ENCODE measurements at places on chromosomes 7 and 10.

- no peak for DNase-seq
Measured at GRCh38 chr10:71126432-71126831, 85.9 kb upstream of the UNC5B start.

DNA sequence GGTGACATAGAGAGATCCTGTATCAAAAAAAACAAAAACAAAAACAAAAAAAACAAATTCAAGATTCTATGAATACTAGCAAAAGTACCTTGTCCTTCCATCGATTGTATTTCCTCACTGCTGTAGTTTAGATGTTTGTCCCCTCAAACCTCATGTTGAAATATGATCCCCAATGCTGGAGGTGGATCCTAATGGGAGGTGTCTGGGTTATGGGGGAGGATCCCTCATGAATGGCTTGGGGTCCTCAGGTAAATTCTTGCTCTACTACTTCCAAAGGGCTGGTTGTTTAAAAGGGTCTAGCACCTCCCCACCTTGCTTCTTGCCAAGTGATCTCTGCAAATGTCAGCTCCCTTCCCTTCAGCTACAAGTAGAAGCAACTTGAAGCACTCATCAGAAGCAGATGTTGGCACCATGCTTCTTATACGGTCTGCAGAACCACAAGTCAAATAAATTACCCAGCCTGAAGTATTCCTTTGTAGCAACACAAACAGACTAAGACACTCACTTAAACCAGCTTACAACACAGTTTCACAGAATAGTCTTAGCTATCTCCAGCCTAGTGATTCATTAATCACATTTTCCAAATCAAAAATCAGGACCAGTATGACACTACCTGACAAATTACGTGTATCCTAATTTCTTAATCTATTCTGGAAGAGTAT is 20.7 kb downstream of the ABI1 start:
- DNase-seq: no peak

- no peak for DNase-seq
Measured at GRCh38 chr7:132498319-132498718, 78.0 kb downstream of the PLXNA4 start.

- DNase-seq: no peak
Measured at GRCh38 chr10:17785276-17785930, 23.7 kb upstream of the MRC1 start.

DNA sequence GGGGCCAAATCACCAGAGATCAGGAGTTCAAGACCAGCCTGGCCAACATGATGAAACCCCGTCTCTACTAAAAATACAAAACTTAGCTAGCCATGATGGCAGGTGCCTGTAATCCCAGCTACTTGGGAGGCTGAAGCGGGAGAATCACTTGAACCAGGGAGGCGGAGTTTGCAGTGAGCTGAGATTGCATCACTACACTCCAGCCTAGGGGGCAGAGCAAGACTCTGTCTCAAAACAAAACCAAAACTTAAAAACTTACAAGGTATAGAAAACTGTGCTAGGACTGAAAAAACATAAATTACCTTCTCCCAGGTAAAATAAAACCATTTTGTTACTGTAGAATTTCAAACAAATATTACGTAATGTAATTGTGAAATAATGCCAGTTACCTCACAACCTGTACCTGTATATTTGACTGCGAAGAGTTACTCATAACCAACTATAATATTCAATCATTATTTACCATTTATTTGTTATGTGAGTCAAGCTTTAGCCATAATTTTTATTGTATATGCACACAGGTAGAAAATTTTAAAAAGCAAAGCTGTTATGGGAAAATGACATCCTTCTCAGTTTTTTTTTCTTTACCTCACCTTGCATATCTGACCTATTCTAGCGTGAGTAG is 180.9 kb downstream of the SEMA3A start:
- DNase-seq: no peak

DNA sequence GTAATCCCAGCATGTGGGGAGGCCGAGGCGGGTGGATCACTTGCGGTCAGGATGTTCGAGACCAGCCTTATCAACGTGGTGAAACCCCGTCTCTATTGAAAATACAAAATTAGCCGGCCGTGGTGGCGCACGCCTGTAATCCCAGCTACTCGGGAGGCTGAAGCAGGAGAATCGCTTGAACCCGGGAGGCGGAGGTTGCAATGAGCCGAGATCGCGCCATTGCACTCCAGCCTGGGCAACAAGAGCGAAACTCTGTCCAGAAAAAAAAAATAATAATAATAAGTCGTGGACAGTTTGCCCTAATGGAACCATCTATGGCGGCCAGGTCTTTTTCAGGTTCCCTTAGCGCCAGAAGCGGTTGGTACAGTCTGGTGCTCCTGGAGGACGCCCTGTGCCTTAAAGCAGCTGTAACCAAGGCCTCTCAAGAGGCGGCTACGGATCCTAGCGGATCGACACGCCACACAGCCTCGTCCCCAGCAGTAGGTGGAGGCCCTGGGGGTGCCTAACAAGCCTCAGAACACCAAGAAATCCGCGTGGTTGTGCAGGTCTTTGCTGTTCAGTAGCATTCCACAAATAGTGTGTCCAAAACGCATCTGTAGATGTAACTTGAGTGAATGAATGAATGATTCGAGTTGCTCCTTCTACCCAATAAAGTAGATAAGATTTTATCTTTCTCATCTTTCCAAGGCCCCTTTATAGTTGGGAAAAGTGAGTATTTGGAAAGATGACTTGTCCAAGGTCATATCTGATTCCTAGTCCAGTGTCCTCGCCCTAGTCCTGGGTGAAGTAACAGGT is 982 bp downstream of the PGAM1 start:
- no peak for DNase-seq

GRCh38 chr7:38186593-38187314 is 8.7 kb downstream of the STARD3NL start:
- no peak for DNase-seq
